ENCODE measurements at places on chromosomes 11 and 22.

DNA sequence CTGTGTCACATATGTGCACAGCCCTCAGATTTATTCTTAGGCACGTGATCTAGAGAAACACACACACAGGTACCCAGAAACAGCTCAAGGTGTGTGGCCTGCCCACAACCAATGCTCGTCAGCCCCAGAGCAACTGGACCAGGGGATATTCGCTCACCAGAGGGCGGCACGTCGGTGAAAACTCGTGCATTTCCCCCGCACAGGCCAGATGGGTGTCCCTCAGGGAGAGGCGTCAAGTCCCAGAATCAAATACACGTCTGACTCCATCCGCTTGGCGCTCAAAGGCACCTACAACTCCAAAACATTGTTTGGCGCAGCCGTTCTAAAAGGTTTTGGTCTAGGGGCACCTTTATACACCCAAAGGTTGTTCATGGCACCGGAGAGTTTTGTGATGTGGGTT lies 429.0 kb downstream of the BRD1 start:
- DNase-seq, result no peak

- DNase-seq, result no peak
Observed at GRCh38 chr11:93123351-93123898, 74.4 kb downstream of the SLC36A4 start.

DNA sequence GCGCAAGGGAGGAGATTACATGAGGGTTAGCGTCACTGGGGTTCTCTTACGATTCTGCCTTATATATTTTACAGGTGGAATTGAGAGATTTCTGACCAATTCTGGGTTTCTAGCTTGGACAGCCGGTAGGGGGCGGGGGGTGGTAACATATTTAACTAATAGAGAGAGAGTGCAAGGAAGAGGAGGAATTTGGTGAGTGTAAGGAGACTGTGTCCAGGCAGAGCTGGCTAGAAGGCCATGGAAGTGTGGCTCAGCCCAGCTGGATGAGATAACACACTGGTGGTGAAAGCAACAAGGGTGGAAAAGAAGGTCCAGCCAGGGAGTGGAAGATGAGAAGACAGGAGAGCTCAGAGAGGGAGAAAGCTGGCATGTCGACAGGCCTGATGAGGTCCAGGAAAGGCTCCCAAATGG lies 56.5 kb downstream of the ST3GAL4 start:
- DNase-seq, result no peak

- no peak for DNase-seq
Observed at GRCh38 chr22:45083659-45084305, 74.0 kb upstream of the PHF21B start.

GRCh38 chr11:45209891-45210699 lies 63.7 kb downstream of the PRDM11 start:
- DNase-seq, result no peak

All from MM.1S (cell line).